ENCODE measurements at places on chromosomes 6 and 20.

- DNase-seq = no peak
Observed at GRCh38 chr6:109821428-109821827, 130.3 kb downstream of the FIG4 start.

- DNase-seq = no peak
Observed at GRCh38 chr6:140847262-140847645, 1285.5 kb upstream of the GJE1 start.

- DNase-seq = no peak
Observed at GRCh38 chr6:101662111-101662897, 268.8 kb downstream of the GRIK2 start.

DNA sequence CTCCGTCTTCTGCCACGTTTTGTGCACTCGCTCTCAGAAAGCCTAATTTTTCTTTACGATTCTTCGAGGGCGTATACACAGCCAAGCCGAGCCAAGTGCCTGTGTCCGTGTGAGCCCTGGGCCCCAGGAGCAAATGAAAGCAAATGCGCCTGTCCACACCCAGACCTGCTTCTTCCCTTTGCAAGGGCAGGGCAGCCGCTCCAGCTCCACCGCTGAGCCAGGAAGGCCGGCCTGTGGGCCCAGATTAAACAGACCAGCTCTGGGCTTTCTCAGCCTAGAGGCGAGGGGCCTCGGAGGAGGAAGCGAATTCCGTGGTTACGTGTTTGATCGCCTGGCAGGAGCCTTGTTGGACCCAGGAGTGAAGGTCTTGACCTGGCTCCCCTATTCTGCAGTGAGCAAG, 184.6 kb downstream of the SMOC2 start:
- DNase-seq = no peak

DNA sequence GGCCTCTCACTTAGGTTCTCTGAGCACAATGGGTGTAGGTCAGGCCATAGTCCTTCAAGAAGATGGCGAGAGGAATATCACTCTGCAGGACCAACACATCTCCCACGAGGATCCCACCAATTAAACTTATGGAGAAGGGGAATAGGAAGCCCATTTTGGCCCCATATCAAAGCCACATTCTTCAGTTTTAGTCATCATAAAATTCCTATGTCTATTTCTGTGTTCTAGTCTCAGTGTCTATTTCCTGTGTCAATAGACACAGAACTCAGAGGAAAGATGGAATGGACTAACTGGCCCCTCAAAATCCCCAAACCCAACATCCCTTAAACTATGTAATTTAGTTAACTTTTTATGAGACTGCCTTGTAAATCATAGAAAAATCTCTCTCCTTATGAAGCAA, 216.8 kb downstream of the HACE1 start:
- DNase-seq = no peak

DNA sequence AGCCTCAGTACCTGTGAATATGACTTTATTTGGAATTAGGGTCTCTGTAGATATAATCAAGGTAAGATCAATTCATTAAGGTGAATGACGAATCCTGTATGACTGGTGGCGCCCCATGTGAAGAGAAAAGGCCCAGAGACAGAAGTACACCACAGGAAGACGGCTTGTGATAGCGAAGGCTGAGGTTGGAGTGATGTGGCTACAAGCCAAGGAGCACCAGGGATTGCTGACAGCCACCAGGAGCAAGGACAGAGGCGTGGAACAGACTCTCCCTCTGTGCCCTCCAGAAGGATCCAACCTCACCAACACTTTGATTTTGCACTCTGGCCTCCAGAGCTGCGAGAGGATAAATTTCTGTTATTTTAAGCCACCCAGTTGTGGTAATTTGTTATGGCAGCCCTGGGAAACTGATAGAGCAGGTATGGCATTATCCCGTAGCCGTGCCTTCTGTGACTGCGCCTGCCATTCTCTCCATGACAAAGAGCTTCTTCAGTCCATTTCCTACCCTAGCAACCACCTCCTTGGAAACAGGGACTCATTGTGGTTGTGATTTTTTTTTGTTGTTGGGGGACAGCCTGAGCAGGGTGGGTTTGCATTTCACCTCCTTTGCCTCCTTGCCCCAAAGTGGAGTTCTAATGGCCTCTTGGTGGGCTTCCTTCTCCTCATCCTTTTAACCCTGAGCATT, 29.6 kb downstream of the PTK7 start:
- DNase-seq = no peak

GRCh38 chr20:49282584-49283171, 4.8 kb upstream of the ZNFX1 start:
- DNase-seq = no peak

GRCh38 chr6:46651006-46651405, 1.6 kb downstream of the CYP39A1 start:
- no peak for DNase-seq

GRCh38 chr6:97438011-97438671, 155.1 kb upstream of the MMS22L start:
- no peak for DNase-seq

DNA sequence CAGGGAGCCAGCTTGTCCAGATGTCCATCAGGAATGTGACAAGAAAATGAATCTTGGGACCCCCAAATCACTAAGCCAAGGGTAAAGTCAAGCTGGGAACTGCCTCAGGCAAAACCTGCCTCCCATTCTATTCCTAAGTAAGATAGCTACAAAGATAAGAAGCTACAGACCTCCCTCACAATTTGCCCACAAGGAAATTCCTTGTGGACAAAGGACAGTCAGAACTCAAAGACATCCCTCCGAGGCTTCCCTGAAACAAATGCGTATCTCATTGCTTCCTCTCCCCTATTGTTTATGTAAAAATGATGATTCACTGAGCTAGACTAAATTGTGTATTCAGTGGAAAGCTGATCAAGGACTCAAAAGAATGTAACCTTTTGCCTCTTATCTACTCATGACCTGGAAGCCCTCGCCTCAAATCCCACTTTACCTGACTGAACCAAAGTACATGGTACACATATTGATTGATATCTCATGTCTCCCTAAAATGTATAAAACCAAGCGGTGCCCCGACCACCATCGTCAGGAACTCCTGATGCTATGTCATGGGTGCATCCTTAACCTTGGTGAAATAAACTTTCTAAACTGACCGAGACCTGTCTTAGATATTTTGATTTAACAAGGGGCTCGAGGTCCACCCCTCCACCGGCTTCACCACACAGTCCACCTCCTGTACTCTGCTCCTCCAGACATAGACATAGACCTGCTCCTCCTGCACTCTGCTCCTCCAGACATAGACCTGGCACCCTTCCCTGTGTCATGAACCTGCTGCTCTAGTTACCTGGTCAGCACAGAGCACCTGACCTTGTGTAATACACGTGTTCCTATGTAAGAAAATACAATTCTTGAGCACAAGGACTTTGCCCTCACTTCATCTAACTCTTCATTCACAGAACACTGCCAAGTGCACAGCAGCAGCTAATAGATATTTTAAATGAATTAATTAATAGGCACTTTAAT, 81.4 kb downstream of the WDR27 start:
- DNase-seq = no peak

DNA sequence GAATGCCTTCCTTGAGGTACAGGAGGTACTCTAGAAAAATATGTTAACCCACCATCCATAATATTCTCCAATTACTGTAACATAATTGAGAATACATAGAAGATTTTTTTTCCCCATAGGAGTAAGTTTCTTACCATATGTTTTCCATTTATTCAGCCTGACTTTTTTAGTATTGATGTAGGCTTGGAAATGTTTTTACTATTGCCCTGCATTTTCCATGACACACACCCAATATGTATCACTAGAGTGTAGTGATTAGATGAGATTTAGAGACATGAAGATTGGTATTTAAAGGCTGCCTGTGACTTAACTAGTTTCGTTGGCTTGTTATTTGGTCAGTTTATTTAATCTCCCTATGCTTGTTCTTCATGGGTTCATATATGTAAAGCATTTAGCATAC, 39.5 kb downstream of the KCNQ5 start:
- DNase-seq = no peak

DNA sequence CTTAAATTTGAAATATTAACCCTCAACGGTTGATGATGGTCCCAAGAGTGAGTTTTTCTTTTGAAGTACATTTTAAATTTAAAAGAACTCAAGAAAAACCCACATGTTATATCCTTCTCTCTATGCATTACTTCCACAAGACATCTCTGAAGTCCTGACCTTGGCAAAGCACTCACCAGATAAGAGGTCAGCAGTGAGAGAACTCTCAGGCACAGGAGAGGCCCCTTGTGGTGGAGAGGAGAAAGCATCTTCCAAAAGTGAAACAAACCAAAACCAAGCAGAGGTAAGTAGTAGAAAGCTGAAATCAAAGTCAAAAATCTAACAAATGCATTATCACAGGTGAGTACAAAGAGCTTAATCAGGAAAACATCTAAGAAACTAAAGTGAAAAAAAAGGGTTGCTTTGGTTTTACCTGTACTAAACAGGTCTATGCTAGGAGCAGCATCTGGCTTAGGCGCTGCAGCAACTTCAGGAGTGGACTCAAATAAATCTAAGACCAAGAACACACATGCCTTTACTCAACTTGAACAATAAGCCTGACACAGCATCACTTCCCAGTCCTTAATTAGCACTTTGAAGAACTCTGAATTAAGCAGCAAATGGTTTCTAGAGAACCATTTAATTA, 80.5 kb downstream of the PRSS35 start:
- DNase-seq = peak; percentile 39

GRCh38 chr20:12315652-12316051, 398.0 kb downstream of the BTBD3 start:
- no peak for DNase-seq

DNA sequence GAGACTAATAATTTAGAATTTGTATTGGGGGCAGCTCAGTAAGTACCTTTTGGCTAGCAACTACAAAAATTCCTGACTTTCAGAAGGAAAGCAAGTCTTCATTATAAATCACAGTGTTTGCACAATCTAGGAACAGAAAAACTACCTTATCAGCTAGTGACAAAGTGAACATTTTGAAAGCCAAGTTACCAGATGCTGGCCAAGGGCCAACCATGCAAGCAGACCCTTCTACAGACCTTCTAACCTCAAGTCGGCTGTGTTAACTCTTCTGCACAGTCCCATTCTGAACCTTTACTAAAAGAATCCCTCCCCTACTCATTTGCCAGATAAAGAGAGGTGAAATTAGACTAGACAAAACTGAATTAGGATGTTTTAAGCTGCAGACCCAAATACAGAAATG, 341.9 kb downstream of the COL12A1 start:
- DNase-seq = no peak

GRCh38 chr6:88459189-88459588, 293.0 kb upstream of the CNR1 start:
- DNase-seq = no peak

GRCh38 chr20:58869662-58870227, 17.2 kb downstream of the GNAS start:
- no peak for DNase-seq

DNA sequence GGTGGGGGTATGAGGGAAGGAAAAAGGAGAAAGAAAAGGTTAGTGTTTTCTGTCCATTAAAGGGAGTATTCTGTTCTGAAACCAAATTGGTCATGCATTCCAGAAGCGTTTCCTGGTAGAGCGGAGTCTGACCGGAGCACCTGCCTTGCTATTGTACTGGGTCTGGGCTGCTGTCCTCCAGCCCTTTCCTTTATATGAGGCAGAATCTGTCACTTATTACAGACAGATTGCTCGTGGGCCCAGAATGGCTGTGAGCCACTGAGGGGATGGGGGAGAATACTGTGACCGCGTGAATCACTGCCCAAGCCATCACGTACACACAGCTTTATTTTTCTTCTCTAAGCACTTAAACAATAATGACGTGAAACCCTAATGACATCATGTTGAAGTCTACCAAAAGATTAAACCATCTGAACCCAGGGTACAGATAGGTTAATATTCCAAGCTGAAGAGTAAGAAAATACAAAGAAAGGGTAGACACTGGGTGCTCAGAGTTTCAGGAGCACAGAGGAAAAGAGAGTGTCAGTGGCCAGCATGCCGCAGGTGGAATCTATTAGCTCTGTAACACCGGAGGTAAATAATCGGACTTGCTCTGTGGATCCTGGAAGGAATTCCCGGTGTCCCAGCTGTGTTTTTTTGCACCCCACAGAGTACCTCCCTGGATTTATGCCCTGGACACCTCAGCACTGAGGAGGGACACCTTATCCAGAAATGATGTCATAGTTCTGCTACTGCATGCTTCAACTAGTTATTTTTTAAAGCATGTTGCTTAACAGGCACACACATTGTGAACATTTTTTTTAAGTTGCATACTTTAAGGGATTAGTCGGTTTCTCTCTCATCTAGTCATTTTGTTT, 573.3 kb downstream of the PKHD1 start:
- DNase-seq = no peak

- DNase-seq = no peak
Observed at GRCh38 chr6:23175391-23175790, 606.0 kb downstream of the HDGFL1 start.

DNA sequence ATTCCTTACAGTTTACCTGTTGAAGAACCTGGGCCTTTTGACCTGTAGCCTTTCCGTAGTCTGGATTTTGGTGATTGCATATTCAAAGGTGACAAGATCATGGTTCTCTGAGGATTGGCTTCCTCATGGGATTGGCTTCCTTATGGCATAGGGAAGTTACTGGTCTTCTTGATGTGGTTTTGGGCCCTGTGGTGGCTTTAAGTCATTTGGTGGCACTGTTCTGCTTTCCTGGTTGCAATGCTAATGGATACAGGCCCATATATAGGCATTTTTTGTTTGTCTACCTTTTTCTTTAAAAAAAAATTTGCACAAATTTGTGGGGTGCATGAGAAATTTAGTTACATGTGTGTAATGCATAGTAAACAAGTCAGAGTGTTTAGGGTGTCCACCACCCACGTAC, 185.7 kb downstream of the CDKAL1 start:
- no peak for DNase-seq

- no peak for DNase-seq
Observed at GRCh38 chr6:129665555-129665954, 44.4 kb downstream of the ARHGAP18 start.

DNA sequence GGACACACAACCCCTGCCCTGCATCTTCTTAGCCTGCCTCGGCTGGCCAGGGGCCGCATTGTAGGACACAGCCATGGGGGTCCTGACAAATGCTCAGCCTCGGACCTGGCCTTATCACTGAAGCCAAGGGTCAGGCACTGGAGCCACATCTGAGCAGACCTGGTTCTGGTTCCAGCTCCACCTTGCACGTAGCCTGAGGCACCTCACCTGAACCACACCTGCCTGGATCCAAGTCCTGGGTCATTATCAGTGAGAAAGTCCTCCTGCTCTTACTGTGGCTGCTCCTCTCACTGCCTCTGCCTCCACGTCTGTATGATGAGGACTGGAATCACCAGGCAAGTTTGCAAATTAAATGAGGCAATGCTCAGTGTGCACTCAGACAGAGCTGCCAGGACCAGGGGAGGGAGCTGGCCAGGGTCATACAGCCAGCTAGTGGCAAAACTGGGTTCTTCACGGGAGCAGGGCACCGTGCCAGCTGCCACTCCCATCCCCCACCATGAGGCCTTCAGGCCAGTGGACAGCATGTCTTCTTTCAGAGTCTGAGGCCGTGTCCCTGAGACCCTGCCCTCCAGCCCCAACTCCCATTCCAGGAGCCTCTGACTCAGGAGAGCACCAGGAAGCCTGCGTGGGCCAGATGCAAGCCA, 40.2 kb downstream of the MRPL14 start:
- DNase-seq = no peak

- DNase-seq = no peak
Observed at GRCh38 chr6:84618836-84619235, 145.6 kb downstream of the TBX18 start.
